ENCODE measurements at places on chromosomes 4 and X. TPM values are rescaled to one million over a fixed set of nuclear protein-coding genes. Genes with fewer than 3 reads are reported as not detected.

- DNase-seq = no peak
These were observed 58.6 kb upstream of the ALB start for GRCh38 chr4:73345399-73345975.

DNA sequence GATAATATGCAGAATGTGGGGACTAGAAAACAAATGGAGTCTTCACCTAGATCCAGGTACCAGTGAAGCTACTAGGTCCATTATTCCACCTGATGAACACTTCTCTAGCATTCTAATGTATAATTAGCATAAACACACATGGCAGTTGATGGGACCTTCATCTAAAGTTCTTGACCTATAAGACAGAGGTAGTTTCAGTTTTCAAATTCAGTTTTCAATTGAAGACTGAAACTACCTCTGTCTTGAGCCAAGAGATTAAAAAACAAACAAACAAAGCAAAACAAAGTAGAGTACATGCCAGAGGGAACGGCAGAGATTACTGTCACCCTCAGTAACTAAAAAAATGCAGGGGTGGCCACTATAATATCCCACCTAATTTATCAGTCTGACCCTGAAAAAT lies 199.9 kb upstream of the NEIL3 start:
- no peak for DNase-seq

DNA sequence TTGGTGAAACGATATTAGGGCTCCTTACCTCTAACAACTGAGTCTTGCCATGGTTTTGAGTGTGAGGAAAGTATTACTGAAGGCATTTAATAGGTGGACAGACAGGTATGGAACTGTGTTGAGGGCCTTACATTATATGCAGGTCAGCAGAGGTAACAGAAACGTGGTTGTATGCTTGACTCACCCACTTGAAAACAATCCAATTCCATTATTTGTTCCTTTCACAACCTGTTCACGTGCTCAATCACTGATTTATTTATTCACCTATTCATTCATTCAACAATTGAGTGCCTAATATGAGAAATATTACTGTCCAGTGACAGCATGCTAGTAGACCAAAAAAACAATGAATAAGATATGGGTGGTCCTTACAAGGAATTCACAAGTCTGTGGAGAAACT lies 33.3 kb upstream of the PPARGC1A start:
- DNase-seq = no peak

- no peak for DNase-seq
These were observed 306.4 kb downstream of the PTTG2 start for GRCh38 chr4:38266616-38267015.

- no peak for DNase-seq
These were observed 7.2 kb upstream of the MRFAP1 start for GRCh38 chr4:6633091-6633906.

Gene CFAP99
- total RNA-seq = not detected

- no peak for DNase-seq
These were observed 1.9 kb downstream of the FAM114A1 start for GRCh38 chr4:38869511-38869910.

DNA sequence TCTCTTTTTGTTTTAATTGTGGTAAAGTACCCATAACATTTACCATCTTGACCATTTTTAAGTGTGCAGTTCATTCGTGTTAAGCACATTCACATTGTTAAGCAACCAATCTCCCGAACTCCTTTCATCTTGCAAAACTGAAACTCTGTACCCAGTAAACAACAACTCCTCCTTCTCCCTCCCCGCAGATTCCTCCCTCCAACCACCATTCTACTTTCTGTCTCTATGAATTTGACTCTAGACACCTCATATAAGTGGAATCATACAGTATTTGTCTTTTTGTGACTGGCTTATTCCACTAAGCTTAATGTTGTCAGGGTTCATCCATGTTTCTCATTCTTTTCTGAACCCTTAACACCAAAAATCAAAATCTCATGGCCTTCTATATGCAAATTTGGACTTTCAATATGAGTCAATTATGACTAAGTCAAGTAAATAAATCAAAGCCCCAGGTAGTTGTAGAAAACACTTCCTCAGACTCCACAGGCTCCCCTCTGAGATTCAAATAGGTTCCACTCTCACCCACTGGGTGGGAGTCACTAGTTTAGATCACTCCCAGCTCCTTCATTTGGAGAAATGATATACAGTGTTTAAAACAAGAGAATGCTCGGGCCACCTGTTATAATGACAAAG lies 9.8 kb upstream of the RTL5 start:
- no peak for DNase-seq

- no peak for DNase-seq
These were observed 91.9 kb downstream of the ANOS1 start for GRCh38 chrX:8639949-8640475.

Gene TRO
- 0.87 TPM for total RNA-seq

Gene RPGR
- 7.6 TPM for total RNA-seq

GRCh38 chr4:119053245-119053644 lies 82.4 kb upstream of the MYOZ2 start:
- no peak for DNase-seq

Gene APOO
- total RNA-seq = 33.1 TPM

Gene GUCY1A1
- total RNA-seq = 0.24 TPM

Gene HTN3
- not detected for total RNA-seq

GRCh38 chrX:103376979-103377324 lies 614 bp downstream of the BEX3 start:
- no peak for DNase-seq

Gene PFKFB1
- 0.44 TPM for total RNA-seq

GRCh38 chr4:124202099-124202498 lies 510.4 kb downstream of the ANKRD50 start:
- DNase-seq = no peak

GRCh38 chr4:145782756-145783155 lies 102.8 kb downstream of the C4orf51 start:
- DNase-seq = no peak

DNA sequence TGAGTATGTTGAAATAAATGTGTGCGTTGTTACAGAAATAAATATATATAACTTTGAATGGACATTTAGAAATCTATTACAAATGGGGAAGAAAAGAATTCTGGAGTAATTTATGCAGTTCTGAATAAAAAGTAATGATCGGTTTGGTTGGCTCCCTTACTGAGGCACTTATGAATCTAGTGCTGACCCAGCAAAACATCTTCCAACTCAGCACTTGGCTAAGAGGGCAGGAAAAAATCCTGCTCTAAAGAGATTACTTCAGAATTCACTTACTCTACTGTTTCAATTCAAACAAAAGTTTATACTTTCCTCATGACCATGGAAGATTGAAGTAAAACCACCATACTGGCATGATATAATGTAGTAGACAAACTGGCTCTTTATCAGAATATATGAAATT lies 123.9 kb upstream of the RXFP1 start:
- no peak for DNase-seq

DNA sequence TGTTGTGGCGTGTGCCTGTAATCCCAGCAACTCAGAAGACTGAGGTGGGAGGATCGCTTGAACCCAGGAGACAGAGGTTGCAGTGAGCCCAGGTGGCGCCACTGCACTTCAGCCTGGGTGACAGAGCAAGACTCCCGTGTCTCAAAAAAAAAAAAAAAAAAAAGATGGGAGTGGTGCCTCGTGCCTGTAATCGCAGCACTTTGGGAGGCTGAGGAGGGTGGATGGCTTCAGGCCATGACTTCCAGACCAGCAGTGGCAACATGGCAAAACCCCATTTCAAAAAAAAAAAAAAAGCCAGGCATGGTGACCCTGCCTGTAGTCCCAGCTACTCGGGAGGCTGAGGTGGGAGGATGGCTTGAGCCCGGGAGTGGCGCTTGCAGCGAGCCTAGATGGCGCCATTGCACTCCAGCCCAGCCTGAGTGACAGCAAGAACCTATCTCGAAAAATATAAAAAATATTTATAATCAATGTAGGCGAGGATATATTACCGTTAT lies 27.0 kb downstream of the EIF2S3 start:
- peak; percentile 65 for DNase-seq

- no peak for DNase-seq
These were observed 418.6 kb downstream of the INPP4B start for GRCh38 chr4:142427456-142427855.

DNA sequence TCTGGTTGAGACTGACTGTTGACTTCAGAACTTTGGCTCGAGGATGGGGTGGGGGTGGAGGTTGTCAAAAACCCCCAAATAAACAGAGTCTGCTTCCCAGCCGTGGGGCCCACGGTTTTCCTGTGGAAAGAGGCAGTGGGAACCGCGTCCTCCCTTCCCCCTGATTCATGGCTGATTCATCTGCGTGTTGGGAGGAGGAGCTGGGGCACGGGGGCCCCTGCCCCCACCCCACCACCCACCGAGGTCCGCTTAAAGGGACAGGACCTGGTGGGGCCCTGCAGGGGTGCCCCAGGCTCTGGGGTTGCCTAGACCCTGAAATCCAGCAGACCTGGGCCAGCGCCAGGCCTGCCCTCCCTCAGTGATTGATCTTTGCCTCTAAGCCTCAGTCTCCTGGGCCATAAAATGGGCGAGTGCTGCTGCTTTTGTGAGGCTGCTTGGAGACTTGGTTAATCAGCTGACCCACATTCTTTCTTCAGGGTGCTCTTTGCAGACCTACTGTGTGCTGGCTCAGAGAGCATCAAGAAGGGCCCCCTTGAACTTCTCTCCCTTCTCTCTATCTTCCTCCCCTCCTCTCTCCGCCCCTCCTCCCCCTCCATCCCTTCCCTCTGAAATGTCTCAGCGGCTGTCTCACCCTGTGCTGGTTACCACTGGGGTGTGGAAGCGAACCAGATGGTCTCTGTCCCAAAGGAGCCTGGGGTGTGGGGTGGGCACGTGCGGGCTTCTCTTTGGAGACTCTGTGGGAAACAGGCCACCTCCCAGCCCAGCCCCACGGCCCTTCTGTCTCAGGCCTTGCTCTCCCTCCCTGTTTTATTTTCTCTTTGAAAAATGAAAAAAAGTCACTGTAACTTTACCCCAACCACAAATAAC lies 9.1 kb downstream of the HTRA3 start:
- no peak for DNase-seq

Gene SSX1
- not detected for total RNA-seq

GRCh38 chr4:176789955-176790354 lies 2.8 kb downstream of the VEGFC start:
- no peak for DNase-seq

DNA sequence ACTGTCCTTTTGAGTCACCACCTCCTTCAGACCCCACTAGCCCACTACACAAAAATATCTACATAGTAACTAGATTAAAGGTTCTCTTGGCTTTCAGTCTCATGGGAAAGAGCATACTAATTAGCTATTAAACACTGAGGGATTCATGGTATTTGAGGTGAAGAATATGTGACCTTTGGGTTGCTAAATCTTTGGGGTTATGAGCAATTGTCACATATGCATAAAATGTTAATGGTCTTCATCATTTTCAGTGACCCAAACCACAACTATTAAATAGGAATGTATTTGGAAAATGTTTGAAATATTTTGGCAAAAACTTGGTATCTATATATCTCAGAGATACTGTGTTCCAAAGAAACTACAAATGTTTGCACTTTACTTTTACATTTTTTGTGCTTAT lies 365.1 kb downstream of the MAGEB5 start:
- no peak for DNase-seq

Gene DCAF8L2
- not detected for total RNA-seq

- no peak for DNase-seq
These were observed 26.5 kb upstream of the GRIA3 start for GRCh38 chrX:123157586-123157985.

Gene HUWE1
- total RNA-seq = 231 TPM

Measured in activated CD8-positive, alpha-beta T cell treated with anti-CD3 and anti-CD28 coated beads, Interleukin-2, amount 10 ng/mL, durations not matched to agents 7 days and 5 days (primary cell).